ENCODE measurements at places on chromosomes 13 and 19.

GRCh38 chr13:64917566-64917965 lies 2312.6 kb downstream of the PCDH9 start:
- DNase-seq = no peak

GRCh38 chr19:12864721-12865715 lies 16.2 kb downstream of the DNASE2 start:
- DNase-seq = no peak

GRCh38 chr13:106161146-106161545 lies 374.3 kb downstream of the EFNB2 start:
- DNase-seq = no peak

DNA sequence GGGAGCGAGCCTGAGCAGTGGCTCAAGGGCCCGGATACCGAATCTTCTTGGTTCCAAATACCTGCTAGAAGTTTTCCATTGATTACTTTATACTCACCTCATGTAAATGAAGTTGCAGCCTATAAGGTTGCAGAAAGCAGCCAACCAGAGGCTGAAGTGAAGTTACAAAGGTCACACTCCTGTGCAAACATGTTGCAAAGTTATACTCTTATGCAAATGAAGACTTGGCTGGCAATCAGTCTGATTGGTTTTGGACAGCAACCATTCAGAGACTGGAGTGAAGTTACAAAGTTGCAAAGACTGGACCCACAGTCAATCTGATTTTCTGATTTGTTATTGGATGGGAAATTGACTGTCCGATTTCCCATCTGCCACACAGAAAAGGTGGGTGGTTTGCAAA lies 152.5 kb downstream of the GGACT start:
- no peak for DNase-seq
